ENCODE measurements at places on chromosomes 13 and 19.

GRCh38 chr19:10756791-10757190 is 38.9 kb downstream of the DNM2 start:
- DNase-seq: no peak

DNA sequence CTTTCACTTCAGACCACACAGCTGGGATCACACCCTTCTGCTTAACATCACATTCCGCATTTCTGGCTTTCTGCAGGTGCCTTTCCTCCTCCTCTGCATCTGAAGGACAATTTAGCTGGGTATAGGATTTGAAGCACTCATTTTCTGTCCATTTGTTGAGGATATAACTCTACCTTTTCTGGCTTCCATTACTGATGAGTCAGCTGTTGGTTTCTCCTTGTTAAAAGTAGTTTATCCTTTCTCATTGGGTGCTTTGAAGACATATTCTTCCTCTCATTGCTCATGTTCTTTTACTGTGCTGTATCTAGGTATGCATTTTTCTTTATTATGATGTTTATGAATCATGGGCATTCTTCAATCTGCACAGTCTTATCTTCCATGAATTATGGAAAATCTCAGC is 199.3 kb upstream of the SOX1 start:
- no peak for DNase-seq

- DNase-seq: no peak
These were observed 62.8 kb upstream of the LRCH1 start for GRCh38 chr13:46490129-46490528.

- no peak for DNase-seq
These were observed 915 bp upstream of the GRWD1 start for GRCh38 chr19:48444936-48445200.

DNA sequence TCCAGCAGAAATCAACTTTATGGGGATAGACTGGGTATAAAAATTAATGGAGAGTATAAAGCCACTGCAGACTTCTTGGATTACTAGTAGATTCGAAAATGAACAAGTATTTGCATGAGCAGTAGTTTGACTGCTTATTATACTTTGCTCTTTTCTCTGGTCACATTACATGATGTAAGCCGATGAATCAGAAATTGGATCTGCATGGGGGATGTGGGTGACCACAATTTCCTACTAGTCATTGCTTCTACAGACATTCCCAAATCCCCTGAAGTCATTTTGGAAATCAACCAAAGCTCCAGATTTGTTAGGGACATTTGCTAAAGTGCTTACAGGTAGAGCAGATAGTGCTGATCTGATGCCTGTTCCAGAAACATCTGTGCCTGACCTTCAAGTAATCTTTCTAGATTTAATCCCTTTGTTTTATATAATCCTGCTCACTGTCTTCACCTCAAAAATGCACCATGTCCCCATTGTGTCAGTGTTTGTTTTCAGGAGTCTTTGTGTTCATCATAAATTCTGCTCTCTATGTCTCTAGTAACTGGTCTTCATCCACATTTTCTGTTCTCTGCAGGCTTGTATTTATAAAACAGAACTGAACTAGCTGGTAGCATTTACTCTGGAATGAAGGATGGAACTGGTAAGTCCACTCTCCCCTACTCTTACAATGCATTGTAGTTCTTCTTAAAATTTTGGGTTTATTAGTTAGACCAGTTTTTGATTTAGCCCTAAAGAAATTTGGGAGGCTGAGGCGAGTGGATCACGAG is 201.5 kb upstream of the CSNK1A1L start:
- DNase-seq: no peak

- no peak for DNase-seq
These were observed 33.1 kb upstream of the LMO7 start for GRCh38 chr13:75603038-75603437.

DNA sequence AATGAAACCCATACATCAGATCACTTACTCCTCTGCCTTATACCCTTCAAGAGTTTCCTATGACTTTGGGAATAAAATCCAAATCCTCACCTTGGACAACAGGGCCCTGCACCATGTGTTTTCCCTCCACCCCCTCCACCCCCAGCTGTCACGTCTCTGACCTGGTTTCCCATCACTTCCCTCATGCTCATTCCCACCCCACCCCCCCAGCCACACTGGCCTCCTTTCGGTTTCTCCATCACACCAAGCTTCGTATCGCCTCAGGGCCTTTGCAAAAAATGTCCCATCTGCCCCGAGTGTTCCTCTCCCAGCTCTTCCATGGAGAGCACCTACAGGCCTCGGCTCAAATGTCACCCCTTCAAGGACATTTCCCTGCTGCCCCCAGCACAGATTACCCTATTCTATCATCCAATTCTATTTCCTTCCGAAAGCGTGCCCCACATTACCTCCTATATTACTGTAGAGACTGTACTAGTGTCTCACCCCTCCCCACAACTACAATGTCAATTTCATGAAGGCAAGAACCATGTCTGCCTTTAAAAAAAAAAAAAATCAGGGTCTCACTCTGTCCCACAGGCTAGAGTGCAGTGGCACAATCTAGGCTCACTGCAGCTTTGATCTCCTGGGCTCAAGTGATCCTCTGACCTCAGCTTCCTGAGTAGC is 16.8 kb upstream of the FFAR2 start:
- no peak for DNase-seq

DNA sequence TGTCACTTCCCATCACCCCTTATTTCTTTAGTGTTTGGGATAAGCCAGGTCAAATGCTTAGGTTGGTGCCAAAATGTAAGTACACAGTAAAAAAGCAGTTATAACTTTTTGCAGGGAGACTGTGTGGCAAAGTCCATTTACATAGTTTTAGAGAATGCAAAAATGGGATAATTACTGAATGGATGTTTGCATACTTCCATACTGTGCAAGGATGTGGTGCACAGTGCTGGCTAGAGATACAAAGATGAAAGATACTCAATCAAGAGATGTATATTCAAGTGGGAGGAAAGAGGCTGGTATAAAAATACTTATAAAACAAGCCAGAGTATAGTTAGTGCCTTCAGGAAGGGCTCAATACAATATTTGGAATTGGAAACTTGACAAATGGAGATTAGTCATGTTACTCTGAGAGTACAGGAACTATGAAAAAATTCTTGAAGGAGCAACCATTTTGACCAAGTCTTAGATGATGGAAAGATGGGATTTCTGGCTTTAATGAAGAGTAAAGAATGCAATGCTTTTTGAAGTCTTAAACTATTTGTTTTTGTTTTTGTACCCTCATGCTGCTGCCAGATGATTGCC is 8.0 kb downstream of the PDS5B start:
- DNase-seq: no peak

GRCh38 chr19:15974856-15975255 is 26.0 kb downstream of the OR10H4 start:
- no peak for DNase-seq

DNA sequence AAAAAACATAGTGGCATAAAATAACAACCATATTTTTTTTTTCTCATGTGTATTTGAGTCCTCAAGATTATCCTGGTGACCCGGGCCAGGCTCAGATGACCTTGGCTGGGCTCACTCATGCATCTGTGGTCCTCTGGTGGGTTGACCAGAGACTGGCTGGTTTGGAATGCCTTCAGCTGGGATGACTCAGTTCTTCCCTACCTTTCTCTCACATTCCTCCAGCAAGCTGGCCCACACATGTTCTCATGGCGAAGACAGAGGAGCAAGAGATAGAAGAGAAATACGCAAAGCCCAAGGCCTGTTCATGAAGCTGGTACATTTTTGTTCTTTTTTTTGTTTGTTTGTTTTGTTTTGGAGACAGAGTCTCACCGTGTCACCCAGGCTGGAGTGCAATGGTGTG is 14.3 kb upstream of the ZNF541 start:
- DNase-seq: no peak

GRCh38 chr13:86974251-86974994 is 696.7 kb upstream of the SLITRK5 start:
- no peak for DNase-seq

DNA sequence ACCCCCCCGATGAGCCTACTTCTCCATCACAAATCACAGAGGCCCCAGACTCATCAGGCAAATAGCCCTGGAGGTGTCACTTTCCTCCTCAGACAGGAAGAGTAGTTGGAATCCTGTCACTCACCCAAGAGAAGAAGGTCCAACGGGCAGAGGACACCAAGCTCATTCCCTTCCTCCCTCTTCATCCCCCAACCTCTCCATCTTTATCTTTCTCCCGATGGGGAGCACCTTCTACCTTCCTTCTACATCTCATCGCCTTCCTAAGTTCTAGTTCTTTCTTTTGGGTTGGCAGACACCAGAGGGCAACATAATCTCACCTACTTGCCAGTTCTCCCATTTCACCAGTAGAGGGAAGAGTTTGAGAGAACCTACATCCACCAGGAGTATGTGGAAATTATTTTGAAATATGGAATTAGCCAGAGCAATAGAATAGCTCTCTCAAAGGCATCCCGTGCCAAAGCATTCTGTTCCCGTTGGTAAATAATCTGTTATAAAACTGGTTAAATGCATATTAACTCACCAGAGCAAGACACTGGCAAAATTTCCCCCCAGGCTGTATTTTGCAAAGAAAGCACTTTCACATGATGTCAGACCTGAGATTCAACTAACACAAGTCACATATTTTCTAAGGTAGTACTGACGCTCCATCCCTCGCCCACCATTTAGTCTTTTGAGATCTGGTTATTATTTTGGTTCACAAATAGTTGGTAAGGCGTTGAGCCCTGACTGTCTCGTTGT is 55.0 kb downstream of the ZIC5 start:
- DNase-seq: no peak

DNA sequence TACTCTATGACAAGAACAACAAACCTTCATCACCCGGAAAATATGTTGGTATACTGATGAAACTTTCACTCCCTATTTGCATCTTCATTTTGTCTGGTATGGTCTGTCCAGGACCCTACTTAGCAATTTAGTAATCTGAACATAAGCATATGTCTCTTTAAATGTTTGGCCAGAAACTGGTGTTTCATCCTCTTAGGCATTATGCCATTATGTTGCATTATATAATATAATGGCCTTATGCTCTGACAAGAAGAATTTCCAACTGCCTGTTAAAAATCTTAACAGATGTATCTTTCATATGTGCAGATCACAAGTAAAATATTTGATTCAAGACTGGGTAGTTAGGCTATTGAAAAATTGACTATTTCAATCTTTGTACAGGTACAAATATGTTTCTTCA is 610.6 kb upstream of the PRR20A start:
- DNase-seq: no peak

- no peak for DNase-seq
These were observed 13.1 kb downstream of the XRCC1 start for GRCh38 chr19:43562226-43562697.

GRCh38 chr19:48149430-48149829 is 20.7 kb downstream of the LIG1 start:
- DNase-seq: no peak

DNA sequence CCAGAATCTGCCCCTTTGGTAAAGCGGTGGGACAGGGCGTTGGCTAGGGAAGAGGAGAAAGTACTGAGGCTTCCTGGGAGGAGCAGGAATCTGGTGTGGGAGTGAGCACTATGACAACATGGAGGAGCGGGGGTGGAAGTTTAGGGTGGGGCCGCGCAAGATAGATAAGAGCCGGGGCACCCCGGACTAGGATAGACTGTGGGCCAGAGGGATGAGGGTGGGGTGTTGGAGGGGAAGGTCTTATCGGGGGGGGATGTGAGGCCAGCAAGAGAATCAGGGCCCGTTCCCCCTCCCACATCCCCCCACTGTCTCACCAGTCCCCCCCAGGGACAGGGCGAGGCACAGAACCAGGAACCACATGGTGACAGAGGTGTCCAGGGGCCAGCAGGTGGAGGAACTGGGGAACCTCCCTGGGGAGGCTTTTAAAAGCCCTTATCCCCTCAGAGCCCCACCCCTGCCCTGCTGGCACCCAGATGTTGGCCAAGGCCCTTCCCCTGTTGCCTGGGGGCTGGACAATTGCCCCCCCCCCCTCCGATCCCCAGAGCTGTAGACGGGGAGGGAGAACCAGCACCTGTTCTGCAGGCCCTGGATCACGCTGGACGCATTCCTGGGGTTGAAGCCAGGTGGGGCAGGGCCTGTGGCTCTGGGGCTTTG is at the start of gene KLK1:
Gene KLK1 (minus strand): TSS at position 399 of the 654 bp plus-strand sequence. CDS start 39 bp downstream, at position 360.
- no peak for DNase-seq

DNA sequence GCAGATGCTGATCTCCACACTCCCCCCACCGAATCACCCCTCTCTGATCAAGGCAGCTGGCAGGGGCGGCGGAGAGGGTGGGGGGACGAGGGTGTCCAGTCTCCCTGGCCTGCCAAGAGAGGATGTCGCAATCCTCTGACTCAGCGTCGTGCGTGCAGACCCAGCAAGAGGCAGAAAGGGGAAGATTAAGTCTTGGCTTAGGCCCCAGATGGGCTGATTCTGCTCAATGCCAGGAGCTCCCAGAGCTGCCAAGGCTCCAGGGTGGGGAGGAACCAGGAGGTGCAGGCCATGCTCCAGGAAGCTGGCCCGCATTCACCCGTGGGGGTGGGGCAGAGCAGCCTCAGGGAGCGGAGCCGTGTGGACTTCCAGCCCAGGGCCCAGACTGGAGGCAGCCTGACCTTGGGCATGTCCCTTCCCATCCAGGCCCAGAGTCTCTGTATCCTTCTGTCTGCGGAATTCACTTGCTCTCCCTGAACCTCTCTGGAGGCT is 6.6 kb upstream of the BCL3 start:
- no peak for DNase-seq

GRCh38 chr13:28558567-28558966 is 63.6 kb upstream of the FLT1 start:
- DNase-seq: no peak

- no peak for DNase-seq
These were observed 30.6 kb downstream of the RAP2A start for GRCh38 chr13:97464561-97464960.

DNA sequence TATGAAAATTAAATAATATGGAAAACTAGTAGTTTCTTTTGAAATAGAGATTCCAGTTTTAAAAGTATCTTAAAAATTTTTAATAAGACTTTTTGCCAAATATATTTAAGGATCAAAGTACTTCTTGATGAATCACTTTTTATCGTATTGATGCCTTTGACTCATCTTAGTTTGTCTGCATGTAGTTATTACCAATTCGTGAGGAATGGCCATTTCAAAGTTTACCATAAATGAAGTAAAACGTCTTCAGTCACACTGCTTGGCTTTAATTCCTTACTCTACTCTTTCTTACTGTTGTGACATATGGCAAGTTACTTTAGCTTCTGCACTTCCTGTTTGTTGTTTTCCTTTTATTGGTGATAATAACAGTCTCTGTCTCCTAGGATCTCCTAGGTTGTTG is 38.3 kb downstream of the NDFIP2 start:
- no peak for DNase-seq

DNA sequence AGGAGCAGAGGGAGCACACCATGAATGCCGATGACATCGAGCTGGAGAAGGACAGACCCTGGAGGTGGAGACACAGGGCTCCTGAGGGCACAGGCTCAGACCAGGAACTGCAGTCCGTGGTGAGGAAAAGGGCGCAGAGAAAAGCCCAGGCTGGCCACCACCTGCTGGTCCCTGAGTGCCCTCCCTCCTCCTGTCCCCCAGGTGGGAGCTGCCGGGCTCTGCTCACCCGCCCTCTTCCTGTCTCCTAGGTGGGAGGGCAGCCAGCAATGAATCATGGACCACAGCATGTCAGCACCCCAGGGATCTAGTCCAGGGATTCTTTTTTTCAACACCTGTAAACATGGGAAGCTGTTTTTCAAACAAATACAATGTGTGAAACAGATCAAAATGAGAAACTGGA is 94.6 kb upstream of the ARHGEF7 start:
- no peak for DNase-seq
